ENCODE measurements at places on chromosomes 5 and 9.
A peak's percentile ranks its signal among the peaks of the same experiment; 100 is the strongest.

DNA sequence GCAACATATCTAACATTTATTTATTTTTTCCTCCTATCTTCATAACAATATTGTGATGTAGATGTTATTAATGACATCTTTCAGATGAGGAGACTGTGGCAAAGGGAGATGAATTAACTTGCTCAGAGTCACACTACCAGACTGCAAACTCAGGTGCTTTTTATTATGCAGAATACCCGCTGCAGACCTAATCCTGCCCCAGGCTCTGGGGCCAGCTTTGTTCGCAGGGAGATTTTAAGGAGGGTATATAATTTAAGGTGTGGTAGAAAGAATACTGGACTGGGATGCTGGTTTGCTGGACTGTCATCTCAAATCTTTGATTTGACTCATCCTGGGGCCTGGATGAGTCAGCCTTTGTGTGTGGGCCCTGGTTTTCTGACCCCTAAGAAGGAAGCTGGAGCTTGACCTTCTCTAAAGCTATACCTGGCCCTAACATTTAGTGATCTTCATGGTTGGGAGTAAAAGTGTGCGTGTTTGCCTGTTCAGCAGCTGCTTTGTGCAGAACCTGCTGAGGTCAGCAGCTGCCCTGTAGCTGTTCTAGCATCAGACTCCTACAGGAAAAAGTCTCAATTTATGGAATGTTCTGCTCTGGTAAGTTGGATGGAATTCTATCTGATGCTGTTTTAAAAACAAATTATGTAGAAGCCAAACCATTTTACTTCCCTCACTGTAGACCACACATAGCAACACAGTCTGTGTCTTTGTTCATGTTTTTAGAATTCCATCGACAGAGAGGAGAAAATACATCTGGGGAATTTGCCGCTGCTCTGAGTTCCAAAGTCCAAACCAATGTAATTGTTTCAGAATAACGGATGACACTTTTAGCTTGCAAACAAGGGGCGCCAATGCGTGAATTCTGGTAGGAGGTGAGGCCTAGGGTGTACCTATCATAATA is 4.5 kb downstream of the SLC36A1 start:
- DNase-seq, result no peak

- DNase-seq, result no peak
These were observed 43.8 kb downstream of the NDFIP1 start for GRCh38 chr5:142152384-142152732.

- no peak for DNase-seq
These were observed 136.7 kb upstream of the NFIL3 start for GRCh38 chr9:91560301-91560700.

- no peak for DNase-seq
These were observed 12.7 kb downstream of the SLC1A3 start for GRCh38 chr5:36619012-36619635.

- DNase-seq, result no peak
These were observed 24.7 kb upstream of the ASPN start for GRCh38 chr9:92507005-92507404.

- no peak for DNase-seq
These were observed 69.7 kb upstream of the RANBP3L start for GRCh38 chr5:36371366-36371765.

GRCh38 chr9:23431459-23431858 is 394.6 kb downstream of the ELAVL2 start:
- DNase-seq, result no peak

GRCh38 chr9:24602693-24603352 is 57.1 kb upstream of the IZUMO3 start:
- no peak for DNase-seq

DNA sequence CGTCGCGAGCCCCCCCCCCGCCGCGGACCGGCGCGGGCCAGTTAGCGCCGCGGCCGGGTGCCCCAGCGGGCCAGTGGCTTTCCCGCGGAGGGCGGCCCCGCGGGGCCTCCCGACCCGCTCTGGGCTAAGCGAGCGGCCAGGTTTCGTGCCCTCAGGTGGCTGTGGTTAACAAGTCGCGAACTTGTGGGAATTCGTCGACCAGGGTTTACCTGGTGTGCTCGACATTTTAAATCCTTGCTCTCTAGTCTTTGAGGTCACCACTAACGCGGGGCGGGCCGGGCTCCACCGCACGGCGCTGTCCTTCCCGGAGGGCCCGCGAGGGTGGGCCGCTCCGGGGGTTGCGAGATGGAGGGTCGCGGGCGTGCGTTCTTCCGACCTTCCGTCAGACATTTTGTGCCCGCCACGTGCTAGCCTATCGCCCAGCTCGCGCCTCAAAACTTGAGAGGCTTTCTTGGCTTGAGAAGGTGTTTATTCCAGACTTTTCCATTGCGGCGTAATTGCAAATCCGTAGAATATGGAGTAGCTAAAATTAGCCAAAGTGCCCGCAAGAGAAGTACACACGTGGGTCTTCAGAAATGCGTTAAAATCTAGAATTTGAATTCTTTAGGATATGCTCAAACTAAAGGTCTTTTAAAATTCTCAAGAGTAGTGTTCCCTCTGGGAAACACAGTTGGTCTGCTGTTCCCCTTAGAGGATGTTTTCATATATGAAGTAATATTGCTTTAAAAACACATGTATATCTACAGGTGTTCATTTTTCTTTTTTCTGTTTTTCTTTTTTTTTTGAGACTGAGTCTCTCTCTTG is 2.1 kb downstream of the ANP32B start:
- DNase-seq, result no peak

DNA sequence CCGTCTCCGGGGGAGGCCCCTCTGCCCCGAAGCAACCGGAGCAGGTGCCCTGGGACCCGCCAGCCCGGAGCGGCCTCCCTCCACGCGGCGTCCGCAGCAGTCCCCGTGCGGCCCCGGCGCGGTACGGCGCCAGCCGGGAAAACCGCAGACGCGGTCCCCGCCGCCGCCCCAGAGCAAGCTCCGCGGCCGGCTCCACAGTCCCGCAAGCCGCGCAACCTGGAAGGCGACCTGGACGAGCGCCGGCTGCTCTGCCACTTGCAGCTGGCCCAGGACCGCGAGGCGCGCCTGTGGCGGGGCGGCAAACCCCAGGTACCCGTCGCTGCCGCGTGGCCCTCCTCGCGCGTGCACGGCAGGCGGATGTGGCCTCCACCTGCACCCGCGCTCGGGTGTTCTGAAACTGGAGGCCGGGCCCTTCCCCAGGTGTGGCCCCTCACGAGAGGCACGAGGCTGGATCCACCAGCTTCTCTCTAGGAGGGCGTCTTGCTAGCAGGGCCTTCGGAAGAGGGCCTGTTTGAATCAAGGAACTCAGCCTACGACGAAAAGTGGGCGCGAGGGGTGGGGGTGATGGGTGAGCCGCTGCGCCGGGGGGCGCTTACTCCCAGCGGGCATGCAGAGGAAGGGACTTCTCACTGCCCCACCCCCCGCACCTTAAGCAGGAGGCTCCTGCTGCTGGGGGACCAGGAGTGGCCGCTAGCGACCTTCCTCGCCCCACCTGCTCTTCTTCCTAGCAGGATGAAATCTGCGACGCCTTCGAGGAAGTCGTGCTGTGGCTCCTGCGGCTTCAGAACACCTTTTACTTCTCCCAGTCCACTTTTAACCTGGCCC is 602 bp downstream of the CCNI2 start:
- no peak for DNase-seq

- DNase-seq, result no peak
These were observed 23.9 kb upstream of the KDM4C start for GRCh38 chr9:6733831-6734230.

DNA sequence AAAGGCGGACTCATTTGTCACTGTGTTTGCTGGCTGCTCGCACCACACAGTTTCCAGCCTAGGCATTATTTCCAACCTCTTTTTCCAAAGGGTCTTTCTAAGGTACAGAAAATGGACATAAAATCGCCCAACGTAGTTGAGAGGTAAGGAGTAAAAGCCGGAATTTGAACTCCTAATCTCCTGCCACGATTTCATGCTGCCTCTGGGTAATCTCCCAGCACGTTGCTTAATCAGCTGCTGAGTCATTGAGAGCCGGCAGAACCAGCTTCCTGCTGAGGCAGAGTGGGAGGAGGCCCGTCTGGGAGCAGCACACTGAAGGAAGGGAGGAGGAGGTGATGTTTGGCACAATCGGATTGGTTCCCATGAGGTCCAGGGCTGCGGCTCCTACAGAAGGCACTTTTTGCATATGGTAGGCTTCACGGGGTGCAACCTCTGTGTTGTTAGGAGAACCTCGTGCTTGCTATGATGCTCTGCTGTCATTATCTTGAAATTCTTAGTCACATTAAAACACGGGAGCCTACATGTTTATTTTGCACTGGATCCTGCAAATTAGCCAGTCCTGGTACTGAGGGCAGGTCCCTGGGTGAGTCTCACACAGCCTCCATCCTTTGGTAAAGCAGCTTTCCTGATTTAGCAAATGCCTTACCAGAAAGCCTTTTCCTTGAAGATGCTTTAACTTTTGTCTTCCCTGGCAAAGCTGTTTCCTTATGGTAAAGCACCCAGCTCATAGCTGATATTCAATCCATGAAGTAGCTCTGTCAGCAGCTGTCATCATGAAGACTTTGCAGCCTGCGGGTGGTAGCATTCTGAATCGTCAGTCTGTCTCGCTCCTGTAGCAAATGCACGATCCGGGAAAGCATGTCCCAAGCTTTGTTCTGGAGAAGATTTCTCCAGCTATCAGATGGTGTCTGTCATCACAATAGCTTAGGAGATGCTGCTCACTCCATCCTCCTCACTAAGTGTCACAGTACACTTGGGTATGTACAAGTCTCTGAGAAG is 191.6 kb upstream of the MSX2 start:
- peak; percentile 5 for DNase-seq

DNA sequence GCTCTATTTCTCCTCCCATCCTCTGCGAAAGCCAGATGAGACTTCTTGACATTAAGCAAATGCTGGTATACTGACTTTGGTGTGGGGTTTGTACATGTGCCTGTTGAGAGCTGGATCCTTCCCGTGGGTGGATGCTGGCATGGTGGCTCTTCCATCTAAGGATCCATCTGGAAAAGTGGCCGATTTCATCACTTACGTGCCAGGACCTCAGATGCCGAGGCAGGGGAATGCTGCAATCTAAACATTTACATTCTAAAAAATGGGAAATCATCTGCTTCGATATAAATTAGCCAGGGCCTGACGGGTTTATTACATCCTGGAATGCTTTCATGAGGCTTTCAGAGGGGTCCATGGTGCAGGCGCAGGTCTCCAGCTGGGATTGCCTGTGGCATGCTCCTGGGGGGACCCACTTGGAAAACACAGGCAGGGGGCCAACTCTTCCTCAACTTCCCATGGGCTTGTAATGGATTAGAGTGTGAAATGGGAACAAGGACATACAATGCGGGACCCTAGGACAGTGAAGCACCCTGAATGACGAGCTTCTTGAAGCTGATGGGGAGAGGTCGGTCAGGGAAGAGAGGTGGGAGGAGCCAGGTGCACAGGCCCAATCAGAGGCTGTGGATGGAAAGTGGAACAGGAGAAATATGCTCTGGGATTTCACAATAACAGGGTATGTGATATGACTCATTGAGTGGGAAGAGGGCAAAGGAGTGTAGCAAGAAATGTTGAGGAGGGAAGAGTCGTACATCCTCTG is 105.5 kb upstream of the PITX1 start:
- no peak for DNase-seq

DNA sequence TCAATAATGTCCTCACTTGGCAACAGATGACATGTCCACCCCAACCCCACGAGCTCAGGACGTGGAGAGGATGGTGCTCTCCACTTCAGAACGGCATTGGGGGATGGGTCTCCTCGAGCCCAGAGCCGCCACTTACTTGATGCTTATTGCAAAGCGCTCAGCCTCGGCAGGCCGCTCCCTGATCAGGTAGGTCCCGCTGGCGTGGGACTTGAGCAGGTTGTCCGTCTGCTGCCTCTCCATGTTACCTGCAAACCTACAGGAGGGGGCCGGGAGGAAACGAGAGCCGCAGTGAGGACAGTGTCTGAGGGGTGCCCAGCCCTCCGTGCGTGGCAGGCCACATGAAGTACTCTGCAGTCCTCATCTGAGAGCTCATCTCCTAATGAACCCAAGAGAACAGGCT is 36.6 kb upstream of the SARDH start:
- DNase-seq, result no peak

GRCh38 chr5:181133610-181134231 is 2.8 kb upstream of the OR2V1 start:
- no peak for DNase-seq

DNA sequence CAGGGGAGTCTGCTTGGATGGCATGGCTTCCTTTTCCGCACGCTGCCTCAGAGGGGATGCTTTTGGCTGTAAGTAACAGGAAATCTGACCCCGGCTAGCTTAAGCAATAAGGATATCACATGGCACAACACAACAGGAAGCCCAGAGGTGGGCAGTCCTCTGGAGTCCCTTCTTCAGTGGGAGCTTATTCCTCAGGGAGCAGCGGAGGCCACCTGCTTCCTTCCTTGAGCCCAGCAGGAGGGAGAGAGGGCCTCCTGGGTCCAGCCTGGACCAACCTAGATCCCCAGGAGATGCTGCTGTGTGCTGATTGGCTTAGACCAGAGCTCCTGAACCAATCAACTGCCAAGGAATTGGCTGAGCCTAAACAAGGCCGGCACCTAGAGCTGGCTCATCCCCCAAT is 66.3 kb downstream of the C9orf50 start:
- no peak for DNase-seq

DNA sequence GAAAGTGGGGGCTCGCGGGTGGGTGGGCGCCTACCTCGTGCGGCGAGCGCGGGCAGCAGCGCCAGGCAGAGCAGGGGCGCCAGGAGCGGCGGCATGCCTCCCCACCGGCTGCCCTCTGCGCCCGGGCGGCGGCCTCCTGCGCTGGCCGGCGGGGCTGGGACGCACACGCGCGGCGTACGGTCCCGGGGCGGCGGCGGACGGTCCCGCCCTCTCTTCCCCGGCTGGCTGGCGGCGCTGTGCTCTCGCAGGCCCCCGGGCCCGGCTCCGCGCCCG is 220 bp downstream of the NOTCH1 start:
- no peak for DNase-seq

DNA sequence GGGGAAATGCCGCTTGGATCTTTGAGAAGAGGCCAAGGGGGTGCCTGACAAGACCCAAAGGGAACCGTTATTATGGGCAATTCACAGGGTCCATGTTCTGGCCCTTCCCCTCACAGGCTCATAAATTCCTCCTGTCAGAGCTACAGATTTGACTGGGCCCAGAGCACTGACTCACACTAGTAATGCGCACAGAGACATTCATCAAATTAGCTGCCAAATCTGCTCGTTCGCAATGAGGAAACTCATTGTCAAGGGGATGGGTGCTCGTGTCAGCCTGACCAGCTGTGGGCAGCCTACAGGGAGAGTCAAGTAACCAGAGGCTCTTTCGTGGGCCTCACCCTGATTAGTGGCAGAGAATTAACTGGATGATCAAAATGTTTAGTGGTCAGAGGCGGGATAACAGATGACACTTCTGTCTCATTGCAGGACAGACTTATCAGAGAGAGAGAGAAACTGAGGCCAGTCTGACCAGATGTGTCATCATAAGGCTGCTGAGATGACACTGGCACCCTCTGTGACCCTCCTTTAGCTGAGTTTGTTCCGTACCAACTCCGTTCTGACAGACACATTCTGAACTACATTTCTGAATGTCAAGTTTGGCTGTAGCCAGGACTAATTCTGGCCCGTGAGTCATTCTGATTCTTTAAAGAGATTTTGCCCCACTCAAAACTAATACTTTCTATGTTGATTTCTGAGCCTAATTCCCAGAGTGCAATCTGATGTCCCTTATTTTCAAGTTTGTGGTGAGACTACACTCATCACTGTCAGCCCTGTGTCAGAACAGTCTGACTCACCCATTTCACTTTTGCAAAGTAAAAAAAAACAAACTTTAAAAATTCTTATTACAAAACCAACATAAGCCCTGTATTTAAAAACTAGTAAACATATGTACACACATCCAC is 377.1 kb downstream of the ACTL7B start:
- DNase-seq, result no peak
